ENCODE measurements at places on chromosomes 11 and 22.

- no peak for DNase-seq
These were observed 42.4 kb upstream of the KCNQ1OT1 start for GRCh38 chr11:2742201-2742600.

GRCh38 chr11:96091476-96091875 is 167.6 kb upstream of the MTMR2 start:
- peak; percentile 26 for DNase-seq

DNA sequence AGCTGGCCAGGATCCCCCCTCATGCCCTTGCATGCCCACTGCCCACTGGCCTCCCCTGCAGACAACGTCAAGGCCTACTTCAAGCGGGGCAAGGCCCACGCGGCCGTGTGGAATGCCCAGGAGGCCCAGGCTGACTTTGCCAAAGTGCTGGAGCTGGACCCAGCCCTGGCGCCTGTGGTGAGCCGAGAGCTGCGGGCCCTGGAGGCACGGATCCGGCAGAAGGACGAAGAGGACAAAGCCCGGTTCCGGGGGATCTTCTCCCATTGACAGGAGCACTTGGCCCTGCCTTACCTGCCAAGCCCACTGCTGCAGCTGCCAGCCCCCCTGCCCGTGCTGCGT is 7.9 kb downstream of the AIP start:
- no peak for DNase-seq

DNA sequence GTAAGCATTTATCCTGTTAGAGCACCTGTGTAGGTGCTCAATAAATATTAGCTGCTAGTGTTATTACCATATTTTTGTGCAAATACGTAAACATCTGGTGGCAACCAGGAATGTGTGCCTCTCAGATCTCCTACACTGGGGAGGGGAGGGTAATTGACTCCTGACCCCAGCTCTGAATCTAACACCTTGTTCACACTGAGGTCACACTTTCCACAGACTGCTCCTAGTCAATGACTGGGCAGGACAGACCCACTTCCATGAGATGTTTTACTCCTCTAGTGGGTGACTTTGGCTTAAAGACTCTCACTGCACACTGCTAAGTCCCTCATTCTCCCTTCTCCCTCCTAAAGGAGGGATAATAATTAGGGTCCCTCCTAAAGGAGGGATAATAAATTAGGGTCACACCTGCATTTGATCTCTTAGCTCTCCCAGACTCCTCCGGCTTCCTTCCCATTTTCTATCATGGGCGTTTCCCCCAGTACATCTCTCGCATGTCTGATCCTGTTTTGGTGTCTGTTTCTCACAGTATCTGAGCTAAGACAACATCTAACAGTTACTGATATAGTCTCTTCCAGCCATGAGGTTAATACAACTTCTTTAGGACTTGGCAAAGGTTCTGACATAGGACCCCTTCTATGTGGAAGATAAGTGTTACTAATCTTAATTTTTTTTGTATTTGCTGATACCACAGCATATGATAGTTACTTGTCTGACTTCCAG is 8.0 kb downstream of the CSTPP1 start:
- DNase-seq: no peak

DNA sequence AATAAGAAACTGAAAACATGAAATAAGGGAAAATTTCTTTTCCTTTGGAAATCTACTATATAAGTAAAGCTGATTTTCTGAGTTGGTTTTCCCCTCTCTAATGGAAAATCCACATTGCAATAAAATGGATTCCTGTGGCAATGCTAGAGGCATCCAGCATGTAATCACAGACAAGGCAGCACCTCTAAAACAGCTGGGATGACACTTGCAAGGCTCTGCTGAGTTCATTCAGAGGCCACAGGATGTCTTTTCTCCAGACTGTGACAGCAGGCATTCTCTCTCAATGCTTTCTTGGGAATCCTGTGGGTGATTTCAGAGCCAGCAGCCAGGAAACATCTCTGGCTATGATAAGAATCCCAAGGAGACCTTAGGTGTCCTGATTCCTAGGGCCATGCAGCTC is 201.3 kb upstream of the BLID start:
- DNase-seq: no peak

- DNase-seq: peak; percentile 31
These were observed 81.4 kb downstream of the PPP6R3 start for GRCh38 chr11:68541991-68542390.

DNA sequence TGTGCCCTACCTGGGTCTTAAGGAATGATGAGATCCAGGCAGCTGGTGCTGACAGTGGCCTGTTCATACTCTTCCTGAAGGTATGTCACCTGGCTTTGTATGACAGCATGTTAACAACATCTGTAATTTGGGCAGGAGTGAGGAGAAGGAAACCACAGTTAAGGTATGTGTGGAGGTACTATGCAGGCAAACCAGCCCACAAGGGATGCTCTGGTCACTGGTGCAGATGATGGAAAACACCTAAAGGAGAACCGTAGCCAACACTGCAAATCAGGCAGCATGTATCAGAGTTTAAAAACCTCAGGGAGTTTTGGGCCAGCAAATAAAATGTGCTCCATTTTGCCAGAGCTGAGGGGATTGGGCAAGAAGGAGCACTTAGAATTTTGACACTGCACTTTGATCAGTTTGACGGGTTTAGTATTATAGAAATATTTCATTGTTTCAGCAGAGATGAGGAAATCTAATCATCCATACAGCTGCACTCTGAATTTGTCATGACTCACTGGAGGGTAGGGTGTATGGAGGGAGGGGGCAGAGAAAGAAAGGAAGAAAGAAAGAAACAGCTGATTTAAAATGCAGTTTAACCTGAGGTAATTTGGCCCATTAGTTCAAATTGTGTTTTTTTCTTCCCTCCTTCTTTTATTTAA is 260.9 kb downstream of the KIRREL3 start:
- no peak for DNase-seq

- no peak for DNase-seq
These were observed 119.0 kb downstream of the CADM1 start for GRCh38 chr11:115385226-115385625.

- DNase-seq: peak; percentile 19
These were observed 9.3 kb downstream of the MSANTD4 start for GRCh38 chr11:106012744-106013143.

DNA sequence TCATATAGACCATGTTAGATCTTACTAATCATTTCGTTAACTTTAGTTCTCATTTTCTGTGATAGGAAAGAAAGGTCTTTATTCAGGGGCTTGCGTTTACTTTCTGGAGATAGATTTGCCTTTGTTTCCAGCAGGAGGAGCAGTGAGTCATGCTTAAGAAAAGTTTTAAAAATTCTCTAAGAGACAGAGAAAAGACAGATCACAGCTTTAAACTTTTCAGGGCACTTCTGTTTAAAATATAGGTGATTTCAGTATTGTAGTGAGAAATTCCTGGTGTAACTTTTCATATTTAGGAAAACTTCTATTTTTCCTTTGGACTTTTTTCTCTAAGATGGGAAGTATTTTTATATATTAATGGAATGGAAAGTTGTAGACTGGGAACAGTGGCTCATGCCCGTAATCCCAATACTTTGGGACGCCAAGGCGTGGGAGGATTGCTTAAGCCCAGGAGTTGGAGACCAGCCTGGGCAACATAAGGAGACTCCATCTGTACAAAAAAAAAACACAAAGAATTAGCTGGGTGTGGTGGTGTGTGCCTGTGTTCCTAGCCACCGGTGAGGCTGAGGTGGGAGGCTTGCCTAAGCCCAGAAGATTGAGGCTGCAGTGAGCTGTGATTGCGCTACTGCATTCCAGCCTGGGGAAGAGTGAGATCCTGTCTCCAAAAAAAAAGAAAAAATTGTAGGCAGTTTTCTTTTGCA is 60.3 kb downstream of the ATXN10 start:
- no peak for DNase-seq

DNA sequence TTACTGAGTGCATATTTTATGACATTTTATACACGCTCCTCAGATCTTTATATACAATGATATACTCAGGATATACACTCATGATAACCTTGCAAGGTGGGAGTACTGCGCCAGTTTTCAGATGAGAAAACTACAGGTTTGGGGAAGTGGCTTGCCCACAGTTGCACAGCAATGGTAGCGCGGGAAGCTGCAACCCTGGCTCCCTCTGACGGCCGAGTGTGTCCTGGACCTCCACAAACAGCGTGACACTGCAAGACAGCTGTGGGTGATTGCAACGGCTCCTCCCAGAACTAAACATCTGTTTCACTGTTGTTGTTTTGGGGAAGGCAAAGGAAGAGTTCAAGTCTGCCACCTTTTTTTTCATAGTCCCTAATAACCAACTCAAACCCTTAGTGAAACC is 47.0 kb downstream of the PACSIN2 start:
- DNase-seq: no peak

GRCh38 chr11:3103076-3103475 is 45.9 kb upstream of the CARS1 start:
- DNase-seq: no peak

All from lung microvascular endothelial cell (primary cell).